Foreskin keratinocyte (primary cell): ENCODE measurements at places on chromosomes 6 and 20.

GRCh38 chr20:47351643-47352331, 4.7 kb downstream of the ZMYND8 start:
- no peak for DNase-seq

- peak; percentile 35 for DNase-seq
These were observed 158.5 kb downstream of the FLRT3 start for GRCh38 chr20:14178952-14179351.

GRCh38 chr6:3520281-3521230, 63.7 kb upstream of the SLC22A23 start:
- DNase-seq, result no peak

GRCh38 chr20:10792291-10792690, 118.5 kb upstream of the JAG1 start:
- no peak for DNase-seq

DNA sequence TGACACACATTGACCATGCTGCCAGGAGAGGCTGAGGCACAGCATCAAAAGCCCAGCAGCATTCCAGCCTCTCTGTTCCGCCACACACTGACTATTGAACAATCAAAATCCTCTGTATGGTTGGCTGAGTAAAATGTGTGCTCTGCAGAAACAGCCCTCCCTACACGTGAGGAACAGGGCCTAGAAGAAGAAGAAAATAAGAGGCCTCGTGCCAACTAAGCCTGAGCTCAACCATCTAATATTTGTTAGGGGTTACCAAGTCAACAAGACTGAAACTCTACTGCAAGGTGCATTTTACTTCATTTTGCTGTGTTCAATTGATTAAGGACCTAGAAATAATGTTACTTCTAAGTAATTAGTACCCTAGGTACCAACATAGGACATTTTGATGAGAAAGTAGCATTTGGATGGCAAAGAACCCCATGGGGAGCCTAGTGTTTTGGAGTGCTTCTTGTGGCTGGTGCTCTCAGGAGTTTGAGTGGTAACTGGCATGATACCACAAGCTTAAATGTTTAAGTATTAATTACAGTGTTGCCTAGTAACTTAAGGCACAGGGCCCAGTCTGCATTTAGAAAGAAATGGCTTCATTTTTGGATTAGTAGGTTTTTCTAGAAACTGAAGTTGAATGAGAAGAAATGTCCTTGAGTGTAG, 146.6 kb upstream of the PLN start:
- no peak for DNase-seq
